Astrocyte (in vitro differentiated cells and primary cell): ENCODE measurements at places on chromosomes 7 and 10. TPM values are rescaled to one million over a fixed set of nuclear protein-coding genes. Genes with fewer than 3 reads are reported as not detected.

The THSD7A gene
- 1.4 and 3.5 TPM in 2 replicates for total RNA-seq

The KLF14 gene
- total RNA-seq: 0.07 TPM in 1 of 2 replicates, not detected in the other

The GTPBP10 gene
- total RNA-seq: 18.9 and 24.0 TPM in 2 replicates

The CYP3A5 gene
- total RNA-seq: 0.07 TPM in 1 of 2 replicates, not detected in the other

The MCU gene
- 29.3 and 31.8 TPM in 2 replicates for total RNA-seq

The ZFAND2A gene
- 40.1 and 45.5 TPM in 2 replicates for total RNA-seq

The GRID2IP gene
- 0.07 and 0.09 TPM in 2 replicates for total RNA-seq

The ZNF786 gene
- total RNA-seq: 7.8 and 9.9 TPM in 2 replicates

The PLPP4 gene
- total RNA-seq: 44.1 and 45.1 TPM in 2 replicates

The OR6B1 gene
- total RNA-seq: not detected in 2 replicates

The DNAH11 gene
- 0.43 and 0.72 TPM in 2 replicates for total RNA-seq

The GPER1 gene
- 13.7 and 17.4 TPM in 2 replicates for total RNA-seq

DNA sequence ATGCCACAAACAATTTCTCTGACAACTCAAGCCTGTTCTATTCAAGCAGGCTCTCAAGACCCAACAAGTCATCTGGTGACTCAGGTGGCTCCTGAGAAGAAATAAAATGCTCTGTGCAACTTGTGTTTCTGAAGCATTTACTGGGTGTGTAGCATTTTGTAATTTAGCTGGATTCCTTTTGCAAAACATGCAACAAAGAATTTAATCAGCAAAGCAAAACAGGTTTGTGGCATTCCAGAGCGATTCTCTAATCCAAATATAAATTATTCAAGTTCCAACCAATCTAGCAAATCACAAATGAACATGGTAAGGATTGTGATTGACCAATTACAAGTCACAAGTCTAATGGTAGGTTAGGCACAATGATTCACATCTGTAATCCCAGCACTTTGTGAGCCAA lies 39.8 kb upstream of the C10orf67 start:
- peak; percentile 57 for DNase-seq

DNA sequence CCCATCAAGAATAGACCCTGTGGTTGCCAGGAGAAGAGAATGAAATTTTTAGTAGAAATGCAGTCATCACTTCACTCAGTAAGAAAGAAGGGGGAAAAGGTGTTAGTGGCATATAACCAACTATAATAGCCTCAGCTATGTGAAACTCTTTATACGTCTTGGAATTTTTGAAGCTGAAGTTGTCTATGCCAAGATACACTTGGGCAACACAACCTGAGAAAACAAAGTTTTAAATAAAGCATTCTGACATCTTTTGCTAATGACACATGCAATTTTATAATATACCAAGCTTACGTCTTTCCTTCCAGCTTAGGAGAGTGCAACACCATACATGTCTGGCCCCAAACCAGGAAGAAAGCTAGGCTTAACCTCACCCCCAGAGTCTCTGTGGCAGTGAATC lies 40.8 kb upstream of the ZNF438 start:
- DNase-seq: peak; percentile 85

GRCh38 chr7:107690611-107691010 lies 30.0 kb downstream of the SLC26A4 start:
- peak; percentile 85 for DNase-seq

- DNase-seq: peak; percentile 26
Observed at GRCh38 chr10:31011665-31012022, 20.0 kb downstream of the ZNF438 start.

GRCh38 chr7:5470167-5470532 lies 46.5 kb upstream of the TNRC18 start:
- no peak for DNase-seq

GRCh38 chr7:30068117-30068516 lies 39.9 kb downstream of the PLEKHA8 start:
- DNase-seq: peak; percentile 91

DNA sequence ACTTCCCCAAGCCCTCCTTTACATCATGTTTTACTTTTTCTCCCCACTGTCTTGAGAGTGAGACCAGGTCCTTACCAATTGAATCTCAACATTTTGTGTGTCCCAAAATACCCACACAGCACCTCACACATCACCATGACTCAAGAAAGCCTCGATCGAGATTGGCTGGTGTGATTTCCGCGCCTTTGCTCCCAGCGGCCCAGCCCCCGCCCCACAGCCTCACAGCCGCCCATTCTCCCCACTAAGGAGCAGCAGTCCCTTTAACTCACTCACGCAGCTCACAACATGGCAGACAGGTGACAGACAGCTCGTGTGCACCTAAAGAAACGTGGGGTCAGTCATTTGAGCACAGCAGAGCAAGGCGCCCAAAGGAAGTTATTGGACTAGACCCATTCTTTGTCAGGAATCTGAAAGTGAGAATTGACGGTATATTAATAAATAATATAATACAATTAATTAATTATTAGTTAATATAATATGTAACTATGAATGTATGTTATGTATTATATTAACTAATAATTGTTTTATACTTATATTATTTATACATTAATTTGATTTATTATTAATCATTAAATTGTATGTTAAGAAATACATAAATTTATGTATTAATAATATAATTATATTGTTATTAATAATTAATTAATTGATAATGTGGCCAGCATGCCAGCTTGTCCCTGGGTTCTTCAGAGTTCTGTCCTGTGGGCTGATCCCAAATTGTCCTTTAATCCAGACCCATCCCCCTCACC lies 204.9 kb upstream of the RNF32 start:
- DNase-seq: no peak

DNA sequence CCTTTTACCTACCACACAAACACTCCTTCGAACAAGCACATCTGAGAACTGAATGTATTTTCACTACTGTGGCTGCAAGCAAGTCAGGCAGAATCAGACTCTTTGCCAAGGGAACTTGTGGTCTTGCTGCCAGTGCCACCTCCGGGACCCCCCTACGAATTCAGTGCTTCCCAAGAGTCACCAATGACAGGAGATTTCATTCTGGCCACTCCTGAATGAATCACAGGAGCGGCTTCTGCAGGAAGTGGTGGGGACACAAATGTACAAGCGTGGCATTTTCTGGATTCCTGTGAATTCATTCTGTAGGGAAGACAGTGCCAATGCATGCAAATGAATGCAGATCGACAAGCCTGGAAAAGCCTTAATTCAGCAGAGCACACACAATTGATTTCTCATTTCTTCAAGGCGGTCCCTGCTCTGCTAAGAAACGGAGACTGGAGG lies 161.2 kb downstream of the CAMK1D start:
- peak; percentile 59 for DNase-seq

GRCh38 chr10:128505346-128505745 lies 379.1 kb upstream of the MKI67 start:
- no peak for DNase-seq

DNA sequence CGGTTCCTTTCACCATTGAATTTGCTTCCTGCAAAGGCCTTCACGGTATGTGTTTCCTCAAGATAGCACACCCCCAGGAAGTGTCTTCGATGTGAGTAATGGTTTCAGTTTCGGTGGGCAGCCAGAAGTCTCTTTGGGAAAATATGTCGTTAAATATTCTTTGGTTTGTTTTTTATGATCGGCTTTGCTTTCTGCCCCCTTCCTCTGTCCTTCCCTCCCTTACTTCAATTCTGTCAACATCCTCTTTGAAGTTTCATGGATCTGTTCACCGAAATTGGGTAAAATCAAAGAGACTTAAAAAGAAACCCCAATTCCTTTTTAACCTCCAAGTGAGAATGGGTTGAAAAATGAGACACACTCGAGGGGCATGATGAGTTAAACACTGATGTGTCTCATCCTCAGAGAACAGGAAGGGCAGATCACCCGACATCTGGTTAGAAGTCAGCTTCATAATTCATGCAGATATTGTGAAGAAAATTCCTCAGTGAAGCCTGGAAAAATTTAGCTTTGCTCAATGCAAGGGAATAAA lies 170.8 kb upstream of the HABP2 start:
- DNase-seq: peak; percentile 44

GRCh38 chr10:13074563-13075451 lies 25.2 kb upstream of the OPTN start:
- peak; percentile 34 for DNase-seq

- peak; percentile 66 for DNase-seq
Observed at GRCh38 chr10:31602541-31603234, 283.7 kb downstream of the ZEB1 start.

DNA sequence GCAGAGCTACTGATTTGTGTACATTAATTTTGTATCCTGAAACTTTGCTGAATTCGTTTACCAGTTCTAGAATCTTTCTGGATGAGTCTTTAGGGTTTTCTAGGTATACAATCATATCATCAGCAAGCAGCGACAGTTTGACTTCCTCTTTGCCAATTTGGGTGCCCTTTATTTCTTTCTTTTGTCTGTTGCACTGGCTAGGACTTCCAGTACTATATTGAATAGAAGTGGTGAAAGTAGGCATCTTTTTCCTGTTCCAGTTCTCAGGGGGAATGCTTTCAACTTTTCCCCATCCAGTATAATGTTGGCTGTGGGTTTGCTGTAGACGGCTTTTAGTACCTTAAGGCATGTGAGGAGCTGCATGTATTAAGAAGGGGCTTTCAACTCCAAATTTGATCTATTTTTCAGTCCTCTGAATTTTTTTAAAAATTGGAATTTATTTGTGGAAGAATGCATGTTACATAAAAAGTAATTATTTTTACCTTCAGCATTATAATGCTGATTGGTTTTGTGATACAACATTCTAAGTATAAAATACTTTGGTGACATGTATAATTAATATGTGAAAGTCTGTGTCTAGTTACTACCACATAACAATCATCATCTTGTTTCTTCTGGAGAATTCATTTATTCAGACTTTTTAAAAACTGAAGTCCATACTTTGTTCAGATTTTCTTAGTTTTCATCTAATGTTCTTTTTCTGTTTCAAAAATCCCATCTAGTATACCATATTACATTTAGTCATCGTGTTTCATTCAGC lies 49.6 kb downstream of the CPED1 start:
- no peak for DNase-seq

GRCh38 chr10:9877978-9878377 lies 1139.7 kb upstream of the CELF2 start:
- no peak for DNase-seq

GRCh38 chr10:60958892-60959601 lies 15.1 kb upstream of the RHOBTB1 start:
- DNase-seq: peak; percentile 60

DNA sequence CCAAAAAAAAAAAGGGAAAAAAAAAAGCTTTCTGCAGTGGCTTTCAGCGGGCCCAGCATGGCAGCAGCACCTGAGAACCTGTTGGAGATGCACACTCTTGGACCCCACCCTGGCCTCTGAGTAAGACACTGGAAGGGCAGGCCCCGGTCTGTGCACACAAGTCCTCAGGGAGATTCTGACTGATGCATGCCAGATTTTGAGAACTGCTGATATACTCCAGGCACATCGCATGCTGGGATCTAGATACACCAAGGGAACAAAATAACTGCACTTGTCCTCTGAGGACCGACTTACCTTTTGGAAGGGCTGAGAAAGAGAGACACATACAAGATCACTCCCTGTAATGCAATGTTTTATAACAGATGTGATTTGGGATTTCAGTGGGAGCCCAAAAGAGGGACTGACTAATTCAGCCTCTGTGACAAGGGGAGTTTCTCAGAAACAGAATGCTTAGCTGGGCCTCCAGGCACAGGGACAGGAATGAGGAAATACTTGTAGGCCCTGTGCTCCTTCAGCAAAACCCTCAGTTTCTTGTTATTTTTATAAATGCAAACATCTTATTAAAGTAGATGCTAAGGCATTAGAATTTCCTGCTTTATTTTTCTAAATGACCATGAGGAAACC lies 8.2 kb downstream of the EGFR start:
- DNase-seq: no peak

- DNase-seq: peak; percentile 24
Observed at GRCh38 chr7:101804088-101804963, 13.1 kb upstream of the CUX1 start.

- no peak for DNase-seq
Observed at GRCh38 chr7:71298378-71298777, 166.4 kb downstream of the GALNT17 start.

DNA sequence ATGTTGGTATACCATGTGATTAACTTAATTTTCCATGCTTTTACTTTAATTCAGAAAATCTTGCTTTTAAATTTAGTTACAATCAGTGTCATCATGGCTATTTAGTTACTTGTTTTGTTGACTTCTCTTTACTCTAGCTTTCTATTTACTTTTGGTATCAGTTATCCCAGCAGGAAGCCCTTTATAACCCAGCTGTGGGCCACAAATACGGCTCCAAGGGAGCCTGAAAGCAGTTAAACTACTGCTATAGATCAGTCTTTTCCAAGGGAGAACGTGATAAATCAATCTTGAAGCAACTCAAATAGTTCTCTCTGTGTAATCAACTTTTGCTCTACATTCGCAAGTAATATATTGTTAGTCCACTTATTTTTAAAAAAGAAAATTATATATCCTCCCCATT lies 287.4 kb downstream of the CACNA2D1 start:
- no peak for DNase-seq

- DNase-seq: no peak
Observed at GRCh38 chr7:152006336-152006735, 19.1 kb upstream of the GALNT11 start.

DNA sequence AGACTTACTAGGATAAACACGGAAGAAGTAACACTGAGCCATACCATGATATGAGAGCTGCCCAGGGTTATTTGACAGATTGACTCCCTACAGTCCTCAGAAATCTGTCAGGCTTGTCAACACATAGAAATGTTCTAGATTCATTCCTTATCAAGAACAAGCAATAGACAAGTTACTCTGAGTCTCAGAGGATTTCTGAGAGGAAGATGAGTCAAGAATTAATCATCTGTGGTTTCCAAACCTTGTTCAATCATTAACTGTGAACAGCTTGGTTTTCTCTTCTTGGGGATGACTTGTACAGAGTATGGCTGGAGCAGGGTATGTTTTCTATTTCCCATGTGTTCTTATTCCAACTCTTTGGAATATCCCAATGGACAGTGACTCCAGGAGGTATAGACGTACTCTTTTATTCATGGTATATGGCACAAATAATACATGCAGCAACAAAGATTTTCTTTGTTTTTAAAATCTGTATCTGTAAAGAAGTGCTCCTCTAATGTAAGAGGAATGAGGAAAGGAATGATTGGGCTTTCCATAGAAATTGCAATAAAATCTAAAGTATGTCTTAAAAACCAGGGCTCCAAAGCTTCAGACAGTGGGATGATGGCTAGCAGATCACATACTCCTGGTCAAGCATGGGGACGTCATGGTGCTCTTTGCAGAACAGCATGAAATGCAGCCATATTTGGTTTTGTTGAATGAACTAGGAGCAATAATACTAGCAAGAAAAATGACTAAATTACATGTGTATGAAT lies 11.9 kb upstream of the SFR1 start:
- DNase-seq: peak; percentile 80

- no peak for DNase-seq
Observed at GRCh38 chr10:36358736-36359135, 716.6 kb upstream of the FZD8 start.

- DNase-seq: no peak
Observed at GRCh38 chr10:86232644-86233043, 134.0 kb downstream of the GRID1 start.

DNA sequence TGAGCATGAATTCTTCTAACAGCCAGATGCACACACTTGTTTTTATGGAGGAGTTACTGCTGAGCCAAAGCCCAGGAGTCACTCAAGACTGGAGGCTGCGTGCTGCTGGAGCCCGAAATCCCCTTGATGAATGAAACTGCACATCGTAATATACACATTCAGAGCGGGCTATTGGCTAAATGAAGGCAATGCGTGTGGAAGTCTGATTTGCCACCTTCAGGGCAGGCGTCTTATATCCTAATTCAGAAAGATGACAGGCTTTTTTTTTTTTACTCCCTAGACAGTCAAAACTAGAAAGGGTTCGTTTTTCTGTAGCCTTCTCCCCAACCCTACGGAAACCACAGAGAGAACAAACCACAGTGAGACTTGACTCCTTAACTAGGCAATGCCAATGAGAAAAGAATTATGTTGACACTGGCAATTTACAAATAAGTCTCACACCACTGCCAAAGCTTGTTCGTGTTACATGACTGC lies 227.2 kb upstream of the KLF14 start:
- peak; percentile 93 for DNase-seq
